ENCODE measurements at places on chromosomes 3 and 15. TPM values are rescaled to one million over a fixed set of nuclear protein-coding genes. Genes with fewer than 3 reads are reported as not detected.

The BCL2A1 gene
- total RNA-seq: 14.1 TPM

DNA sequence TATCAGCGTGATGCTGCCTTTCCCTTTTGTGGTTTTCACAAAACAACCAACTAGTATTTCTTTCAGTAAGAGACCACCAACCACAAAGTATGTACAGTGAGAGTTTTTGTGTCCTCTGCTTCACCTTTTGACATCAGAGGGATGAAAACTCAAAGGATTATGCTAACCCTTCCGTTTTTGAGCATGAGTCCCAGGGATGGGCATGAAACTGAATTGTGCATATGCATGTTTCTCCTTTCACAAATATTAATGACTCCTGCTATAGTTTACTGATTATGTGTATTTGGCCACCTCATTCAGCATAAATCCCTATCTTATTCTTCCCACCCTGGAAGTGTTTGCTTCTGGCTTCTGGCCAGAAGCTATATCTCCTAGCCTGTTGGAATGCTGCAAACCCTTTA is 59.2 kb downstream of the RSRC1 start:
- no peak overlapping the region for H3K27ac ChIP-seq
- no peaks in the 10 kb centered on the region for H3K36me3 ChIP-seq
- no peaks in the 10 kb centered on the region for H3K27me3 ChIP-seq

DNA sequence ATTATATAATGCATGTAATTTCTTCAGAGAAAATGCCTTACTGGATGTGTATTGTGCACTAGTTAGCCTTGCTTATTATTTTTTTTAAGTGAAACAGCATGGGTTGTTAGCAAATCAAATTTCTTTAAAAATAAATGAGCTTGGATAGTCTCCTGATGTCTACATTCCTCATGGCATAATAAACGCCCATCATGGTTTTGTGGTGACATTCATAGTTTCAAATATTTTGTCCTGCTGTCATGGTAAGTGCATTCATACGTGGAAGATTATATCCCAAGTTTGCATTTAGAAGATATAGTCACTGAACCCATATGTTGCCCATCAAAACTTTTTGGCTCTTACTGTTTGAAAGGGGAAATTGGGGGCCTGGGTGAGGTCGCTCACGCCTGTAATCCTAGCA is 130.7 kb downstream of the ALCAM start:
- no peak overlapping the region for H3K4me3 ChIP-seq
- no peaks in the 10 kb centered on the region for H3K4me1 ChIP-seq
- no peak overlapping the region for H3K27ac ChIP-seq
- H3K27me3 ChIP-seq: no peaks in the 10 kb centered on the region

DNA sequence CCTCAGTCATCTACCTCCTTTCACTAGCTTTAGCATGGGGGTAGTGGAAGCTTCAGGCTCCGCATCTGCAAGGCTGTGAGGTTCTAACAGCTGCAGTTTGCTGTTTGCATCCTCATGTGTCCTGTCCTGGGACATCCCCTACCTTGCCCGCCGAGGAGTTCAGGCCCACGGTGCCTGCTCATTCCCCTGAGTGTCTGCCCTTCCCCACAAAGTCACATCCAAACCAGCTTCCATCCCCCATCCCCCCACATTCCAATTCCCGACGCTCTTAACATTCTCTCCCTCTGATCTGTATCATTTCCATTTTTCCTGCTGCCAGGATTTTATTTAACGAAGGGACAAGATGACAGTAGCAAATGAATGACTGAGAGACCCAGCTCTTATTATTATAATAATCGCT is 43.8 kb downstream of the HRH1 start:
- no peak for DNase-seq
- peaks cover 21% of the 10 kb centered on the region for H3K4me1 ChIP-seq
- no peaks in the 10 kb centered on the region for H3K36me3 ChIP-seq
- H3K27ac ChIP-seq: no peak overlapping the region
- no peak overlapping the region for H3K4me3 ChIP-seq

The EHHADH gene
- total RNA-seq: 1.9 TPM

All from activated CD4-positive, alpha-beta memory T cell treated with anti-CD3 and anti-CD28 coated beads, Interleukin-2, amount 10 ng/mL, durations not matched to agents 7 days and 5 days (primary cell).